ENCODE measurements at places on chromosomes 1 and 21.

DNA sequence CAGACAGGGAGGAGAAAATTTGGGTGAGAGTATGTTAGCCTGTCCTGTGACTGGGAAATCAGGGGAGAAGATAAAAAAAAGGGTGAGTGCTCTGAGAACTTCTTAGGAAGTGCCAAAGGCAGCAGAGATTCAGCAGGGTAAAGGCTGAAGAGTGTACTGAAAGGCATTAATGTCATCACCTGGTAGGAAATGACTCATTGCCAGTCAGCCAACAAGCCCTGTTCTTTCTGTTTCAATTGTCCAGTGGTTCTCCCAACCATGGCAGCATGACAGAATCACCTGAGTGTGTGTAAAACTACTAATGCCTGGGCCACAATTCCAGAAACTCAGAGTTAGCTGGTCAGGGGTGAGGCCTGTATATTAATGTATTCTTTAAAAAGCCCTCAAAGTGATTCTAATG lies 83.5 kb downstream of the INTS7 start:
- DNase-seq: peak; percentile 33

DNA sequence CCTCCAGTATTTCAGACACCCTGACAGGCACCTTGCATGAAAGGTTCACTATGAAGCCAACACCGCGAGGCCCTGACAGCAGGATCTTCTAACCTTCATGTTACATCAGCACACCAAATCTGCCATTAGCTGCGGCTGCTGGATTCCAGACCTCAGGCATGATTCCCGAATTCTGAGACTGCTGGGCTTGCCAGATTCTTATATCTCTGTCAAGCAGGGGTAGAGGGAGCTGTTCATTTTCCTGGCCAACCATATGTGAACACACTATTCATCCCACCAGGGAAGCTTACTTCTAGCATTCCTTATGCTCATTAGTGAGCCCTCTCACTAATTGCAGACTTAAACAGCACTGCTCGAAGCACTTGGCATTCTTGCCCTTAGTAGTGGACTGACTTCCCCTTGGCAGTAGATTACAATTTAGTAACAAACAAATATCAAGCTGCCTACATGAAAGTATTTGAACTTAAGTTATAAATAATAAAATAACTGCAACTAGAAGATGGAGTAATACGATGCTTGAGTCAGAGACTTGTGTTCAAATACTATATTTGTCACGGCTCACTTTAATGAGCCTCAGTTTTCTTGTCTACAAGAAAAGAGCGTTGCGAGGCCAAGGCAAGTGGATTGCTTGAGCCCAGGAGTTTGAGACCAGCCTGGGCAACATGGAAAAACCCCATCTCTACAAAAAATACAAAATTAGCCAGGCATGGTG lies 43.3 kb downstream of the NID1 start:
- peak; percentile 57 for DNase-seq

- no peak for DNase-seq
These were observed 33.3 kb downstream of the DEGS1 start for GRCh38 chr1:224216382-224216781.

- DNase-seq: no peak
These were observed 6.0 kb upstream of the SRM start for GRCh38 chr1:11065796-11066195.

DNA sequence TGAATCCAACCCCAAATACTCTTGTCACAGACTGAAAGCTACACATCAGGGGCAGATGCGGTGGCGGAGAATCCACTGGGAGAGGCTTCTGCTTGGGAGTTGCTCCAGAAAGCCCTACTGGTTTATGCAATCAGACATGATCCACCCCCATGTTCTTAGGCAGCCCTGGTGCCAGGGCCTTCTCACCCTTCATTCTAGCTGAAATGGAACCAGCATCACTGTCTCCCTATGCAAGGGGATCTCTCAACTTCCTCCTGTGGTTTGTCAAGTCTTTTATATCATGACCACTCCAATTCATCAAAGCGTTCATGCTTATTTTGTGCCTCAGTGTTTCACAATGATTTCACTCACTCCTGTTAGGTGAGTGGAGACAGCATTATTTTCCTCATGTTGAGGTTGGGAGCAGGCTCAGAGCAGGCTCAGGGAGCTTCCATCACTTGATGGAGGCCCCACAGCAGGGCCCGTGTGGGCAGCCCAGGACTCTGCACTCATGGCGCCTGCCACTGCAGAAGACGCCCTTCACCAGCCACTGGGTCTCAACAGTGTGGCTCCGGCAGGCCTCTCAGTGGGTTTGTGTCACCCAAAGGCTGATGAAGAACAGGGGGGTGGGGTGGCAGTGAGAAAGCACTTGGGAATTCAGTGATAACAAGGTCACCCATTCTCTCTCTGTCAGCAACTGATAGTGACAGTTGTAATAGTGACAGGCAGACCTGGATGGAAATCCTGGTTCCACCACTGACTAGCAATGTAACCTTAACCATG lies 67.1 kb downstream of the CD58 start:
- no peak for DNase-seq

DNA sequence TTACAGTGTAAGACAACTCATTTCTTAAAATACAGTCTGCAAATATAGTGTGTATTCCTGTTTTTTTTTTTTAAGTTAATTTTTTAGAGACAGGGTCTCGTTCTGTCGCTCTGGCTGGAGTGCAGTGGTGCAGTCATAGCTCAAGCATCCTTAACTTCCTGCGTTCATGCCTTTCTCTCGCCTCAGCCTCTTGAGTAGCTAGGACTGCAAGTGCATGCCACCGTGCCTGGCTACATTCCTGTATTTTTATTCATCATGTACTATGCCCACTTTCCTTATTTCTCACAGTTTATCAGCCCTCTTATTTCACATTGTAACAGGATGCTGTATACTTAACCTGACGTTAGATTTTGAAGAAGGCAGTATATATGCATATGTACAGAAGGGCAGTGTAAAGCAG lies 26.7 kb downstream of the MIER1 start:
- DNase-seq: peak; percentile 92

DNA sequence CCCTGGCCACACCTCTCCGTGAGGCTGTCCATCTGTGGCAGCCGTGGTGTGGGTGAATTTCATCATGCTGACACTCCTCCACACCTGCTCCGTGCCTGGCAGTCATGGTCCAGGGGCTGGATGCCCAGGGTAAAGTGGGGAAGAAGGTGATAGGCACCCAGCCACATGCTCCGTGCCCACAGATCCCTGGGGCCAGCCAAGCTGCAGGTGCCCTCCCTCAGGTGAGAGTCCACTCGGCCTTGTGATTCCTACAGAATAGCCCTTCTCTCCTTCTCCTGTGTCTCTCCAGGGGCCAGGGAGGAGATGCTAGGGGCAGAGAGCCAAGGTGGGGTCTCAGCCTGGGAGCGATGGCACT lies 16.8 kb upstream of the POFUT2 start:
- no peak for DNase-seq

GRCh38 chr1:40825996-40826395 lies 36.2 kb downstream of the CITED4 start:
- DNase-seq: peak; percentile 19

GRCh38 chr1:119055568-119055967 lies 67.4 kb upstream of the TBX15 start:
- DNase-seq: no peak

DNA sequence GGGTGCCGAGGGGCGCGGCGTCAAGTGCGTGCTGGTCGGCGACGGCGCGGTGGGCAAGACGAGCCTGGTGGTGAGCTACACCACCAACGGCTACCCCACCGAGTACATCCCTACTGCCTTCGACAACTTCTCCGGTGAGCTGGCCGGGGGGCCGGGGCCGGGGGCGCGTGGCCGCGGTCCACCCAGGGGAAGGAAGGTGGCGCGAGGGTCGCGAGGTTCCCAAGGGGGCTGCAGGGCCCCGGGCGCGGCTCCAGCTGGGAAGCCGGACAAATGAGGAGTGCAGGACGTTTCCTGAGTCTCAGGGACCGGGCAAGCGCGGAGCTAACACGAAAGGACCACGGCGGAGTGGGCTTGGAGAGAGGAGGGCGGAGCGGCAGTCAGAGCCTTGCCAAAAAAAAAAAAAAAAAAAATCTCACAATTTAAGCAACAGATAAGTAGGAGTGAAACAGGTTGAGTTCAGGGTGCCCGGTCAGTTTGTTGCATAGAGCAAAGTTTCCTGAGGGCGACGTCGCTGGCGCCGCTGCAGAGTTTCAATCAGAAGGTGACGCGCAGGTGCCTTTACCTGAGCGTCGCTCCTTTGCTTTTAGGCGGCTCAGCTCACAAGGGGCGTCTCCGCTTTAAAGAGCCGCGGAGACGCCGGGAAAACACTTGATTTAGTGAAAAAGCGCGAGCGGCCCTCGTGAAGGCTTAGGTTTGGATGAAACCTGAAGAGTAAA lies 750 bp downstream of the RHOU start:
- peak; percentile 14 for DNase-seq

- no peak for DNase-seq
These were observed 283.8 kb downstream of the CACNA1E start for GRCh38 chr1:181767001-181767708.

- DNase-seq: peak; percentile 75
These were observed 6.4 kb upstream of the C1orf159 start for GRCh38 chr1:1122078-1122811.

- DNase-seq: peak; percentile 20
These were observed 1.8 kb downstream of the CDKN2C start for GRCh38 chr1:50971748-50972305.

- no peak for DNase-seq
These were observed 4.8 kb downstream of the PSMD4 start for GRCh38 chr1:151259351-151259750.

DNA sequence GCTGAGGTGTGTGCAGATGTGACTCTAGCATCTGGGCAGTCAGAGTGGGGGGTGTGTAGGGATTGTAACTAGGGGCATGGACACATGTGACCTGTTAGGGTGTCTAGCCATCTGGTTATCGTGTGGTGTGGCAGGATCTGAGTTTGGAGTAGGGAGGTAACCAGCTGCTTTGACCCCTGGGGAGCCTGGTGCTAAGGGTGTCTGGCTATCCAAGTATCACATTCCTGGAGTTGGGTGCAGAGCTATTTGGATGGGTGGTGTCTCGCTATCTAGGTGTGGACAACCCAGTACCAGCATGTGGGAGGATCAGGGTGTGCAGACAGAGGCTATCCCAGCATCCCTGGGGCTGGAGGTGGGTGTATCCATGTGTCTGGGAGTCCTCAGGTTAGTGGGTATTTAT lies 4.7 kb downstream of the PTPRU start:
- DNase-seq: no peak

DNA sequence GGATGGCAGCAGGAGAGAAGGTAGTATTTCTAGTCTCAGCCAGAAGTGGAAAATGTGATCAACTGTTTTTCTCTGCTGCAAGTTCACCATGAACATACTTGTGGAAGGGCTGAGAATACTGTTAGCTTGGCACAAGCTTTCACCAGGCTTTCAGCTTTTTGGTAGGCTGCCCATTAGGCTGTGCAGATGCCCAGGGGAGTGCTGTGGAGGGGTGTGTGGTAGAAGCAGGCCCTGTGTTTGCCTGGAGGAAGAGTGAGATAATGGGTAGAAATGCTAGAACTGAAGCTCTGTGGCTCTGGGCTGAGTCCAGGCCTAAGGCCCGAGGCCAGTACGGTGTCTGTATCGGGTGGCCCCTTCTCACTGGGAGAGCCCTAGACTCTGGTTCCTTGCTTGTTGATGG lies 9.8 kb downstream of the DNAJC6 start:
- no peak for DNase-seq

- DNase-seq: no peak
These were observed 47.6 kb upstream of the RGS1 start for GRCh38 chr1:192527950-192528349.

GRCh38 chr1:241647658-241648057 lies 4.4 kb upstream of the WDR64 start:
- DNase-seq: peak; percentile 80

DNA sequence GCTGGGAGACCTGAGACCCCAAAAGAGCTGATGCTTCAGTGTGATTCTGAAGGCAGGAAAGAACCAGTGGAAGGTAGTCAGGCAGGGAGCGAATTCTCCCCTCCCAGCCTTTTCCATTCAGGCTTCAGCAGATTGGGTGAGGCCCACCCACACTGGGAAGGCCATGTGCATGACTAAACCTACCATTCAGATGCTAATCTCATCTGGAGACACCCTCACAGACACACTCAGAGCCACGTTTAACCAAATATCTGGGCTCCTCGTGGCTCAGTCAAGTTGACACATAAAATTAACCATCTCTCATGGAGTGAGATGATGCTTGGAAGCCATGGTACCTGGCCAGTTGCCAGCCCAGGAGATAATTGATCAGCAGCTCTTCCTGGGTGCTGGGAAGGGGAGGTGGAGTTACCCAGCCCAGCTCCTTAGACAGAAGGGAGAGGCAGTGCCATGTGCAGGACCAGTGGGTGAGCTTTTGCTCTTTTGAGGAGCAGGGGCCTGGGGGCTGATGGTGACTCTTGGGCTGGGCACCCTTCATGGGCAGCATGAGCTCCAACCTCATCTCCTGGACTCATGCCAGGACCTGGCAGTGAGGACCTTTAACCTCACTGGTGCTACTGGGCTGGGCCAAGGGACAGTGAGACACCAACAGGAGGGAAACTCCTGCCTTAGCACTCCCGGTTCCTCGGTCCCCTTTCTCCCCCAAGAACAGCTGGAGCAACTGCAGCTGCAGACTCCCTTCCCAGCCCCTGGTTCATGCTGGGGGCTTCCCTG lies 89.0 kb upstream of the ACTL8 start:
- peak; percentile 59 for DNase-seq

GRCh38 chr21:27339902-27340301 lies 373.0 kb upstream of the ADAMTS5 start:
- no peak for DNase-seq

DNA sequence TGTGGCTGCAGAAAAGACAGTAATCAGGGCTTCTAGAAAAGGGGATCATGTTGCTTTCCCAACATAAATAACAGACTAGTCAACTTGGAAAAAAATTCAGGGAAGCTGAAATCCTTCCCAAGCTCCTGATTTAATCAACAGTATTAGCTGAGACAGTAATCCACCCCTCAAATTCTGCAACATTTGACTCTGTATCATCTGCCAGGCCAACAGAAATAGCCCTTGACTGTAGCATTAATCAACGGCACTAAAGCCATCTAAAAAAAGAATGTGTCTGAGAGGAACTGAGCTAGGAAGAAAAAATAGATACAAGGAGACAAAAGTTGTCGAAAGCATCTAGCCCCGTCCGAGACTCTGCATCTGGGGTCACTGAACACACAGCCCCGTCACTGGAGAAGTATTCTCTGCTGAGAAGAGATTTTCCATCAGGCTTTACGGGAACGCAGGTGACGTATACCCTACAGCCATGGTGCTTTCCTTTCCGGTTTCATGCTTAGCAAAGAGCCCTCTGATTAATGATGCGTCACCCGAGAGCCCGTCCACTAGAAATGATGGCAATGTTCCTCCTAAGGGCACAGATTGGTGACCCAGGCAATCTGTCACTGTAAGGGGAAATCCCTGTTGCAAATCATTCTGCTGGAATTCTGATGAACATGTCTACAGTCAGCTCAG lies 42.1 kb upstream of the TP53BP2 start:
- DNase-seq: peak; percentile 100

GRCh38 chr1:180170546-180171151 lies 16.0 kb downstream of the QSOX1 start:
- DNase-seq: no peak

Data from EH (cell line).